Right cardiac atrium (tissue), 5 donors: ENCODE measurements at places on chromosomes 6 and 20. TPM values are rescaled to one million over a fixed set of nuclear protein-coding genes. Genes with fewer than 3 reads are reported as not detected.

VAPB gene
- 30.6 TPM for polyA plus RNA-seq

ABHD12 gene
- 25.3 TPM for polyA plus RNA-seq

C20orf202 gene
- polyA plus RNA-seq, result 0.27 TPM

DNAAF9 gene
- 7.2 TPM for polyA plus RNA-seq

PTPN1 gene
- polyA plus RNA-seq, result 20.8 TPM

HLA-DOA gene
- 1.2 TPM for polyA plus RNA-seq

DNA sequence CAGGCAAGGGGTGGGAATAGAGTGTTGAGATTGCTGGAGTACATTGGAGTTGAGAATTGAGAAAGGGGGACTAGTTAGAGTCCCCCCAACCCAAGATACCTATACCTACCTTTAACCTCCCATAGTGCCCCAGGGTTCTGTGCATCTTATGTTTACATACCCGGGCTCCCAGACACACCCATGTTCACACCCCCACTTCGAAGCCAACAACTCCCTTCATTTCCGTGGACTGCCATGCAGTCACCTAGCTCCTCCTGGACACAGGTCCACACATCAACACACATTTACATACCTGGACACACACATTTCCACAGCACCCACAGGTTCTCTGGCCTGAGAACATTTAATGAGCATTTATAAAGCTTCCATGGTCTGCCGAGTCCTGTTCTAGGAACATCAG lies 5.1 kb downstream of the TMEM63B start:
- DNase-seq, result no peak

DNA sequence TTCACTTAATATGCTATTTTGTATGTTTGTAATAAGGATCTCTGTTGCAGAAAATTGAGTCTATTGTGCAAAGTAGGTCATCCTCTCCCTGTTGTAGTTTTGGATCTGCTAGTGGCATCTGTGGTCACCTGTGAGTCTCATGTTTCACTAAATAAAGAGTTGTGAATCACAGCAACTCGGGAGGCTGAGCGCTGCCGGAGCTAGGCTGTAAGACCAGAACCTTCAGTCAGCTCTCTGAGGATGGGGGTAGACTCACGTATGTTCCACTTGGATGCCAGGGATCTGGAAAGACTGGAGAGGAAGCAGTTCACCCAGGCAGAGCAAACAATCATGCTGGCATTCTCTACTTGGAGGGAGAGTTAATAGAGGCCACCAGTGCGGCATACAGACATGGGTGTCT lies 187.3 kb upstream of the FOXA2 start:
- DNase-seq, result no peak

- no peak for DNase-seq
Observed at GRCh38 chr20:31923388-31924331, 28.2 kb downstream of the PDRG1 start.

DNA sequence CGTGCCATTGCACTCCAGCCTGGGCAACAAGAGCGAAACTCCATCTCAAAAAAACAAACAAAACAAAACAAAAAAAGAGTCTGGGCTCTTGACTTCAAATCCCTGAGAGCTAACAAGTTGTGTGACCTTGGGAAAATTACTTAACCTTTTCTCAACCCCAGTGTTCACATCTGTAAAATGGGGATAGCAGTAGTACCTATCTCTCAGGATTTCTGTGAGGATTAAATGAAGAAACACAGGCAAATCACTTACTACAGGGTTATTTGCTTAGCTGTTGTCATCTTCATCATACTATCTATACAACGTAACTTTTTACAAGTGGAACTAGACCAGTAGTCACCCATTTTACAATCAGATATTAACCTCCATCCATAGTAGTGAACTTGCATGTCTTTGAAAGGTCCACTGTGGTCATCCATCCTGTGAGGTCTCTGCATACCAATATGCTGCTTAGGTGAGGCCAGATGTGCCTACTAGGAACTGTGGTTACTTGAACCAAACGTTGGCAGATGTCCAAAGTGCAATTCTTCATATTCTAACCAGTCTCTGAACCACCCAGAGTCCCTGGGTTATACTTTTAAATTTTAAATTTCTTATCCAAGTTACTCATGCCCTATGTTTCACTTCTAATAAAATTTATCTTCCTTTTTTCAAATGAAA lies 128.9 kb upstream of the BEND3 start:
- no peak for DNase-seq

DNA sequence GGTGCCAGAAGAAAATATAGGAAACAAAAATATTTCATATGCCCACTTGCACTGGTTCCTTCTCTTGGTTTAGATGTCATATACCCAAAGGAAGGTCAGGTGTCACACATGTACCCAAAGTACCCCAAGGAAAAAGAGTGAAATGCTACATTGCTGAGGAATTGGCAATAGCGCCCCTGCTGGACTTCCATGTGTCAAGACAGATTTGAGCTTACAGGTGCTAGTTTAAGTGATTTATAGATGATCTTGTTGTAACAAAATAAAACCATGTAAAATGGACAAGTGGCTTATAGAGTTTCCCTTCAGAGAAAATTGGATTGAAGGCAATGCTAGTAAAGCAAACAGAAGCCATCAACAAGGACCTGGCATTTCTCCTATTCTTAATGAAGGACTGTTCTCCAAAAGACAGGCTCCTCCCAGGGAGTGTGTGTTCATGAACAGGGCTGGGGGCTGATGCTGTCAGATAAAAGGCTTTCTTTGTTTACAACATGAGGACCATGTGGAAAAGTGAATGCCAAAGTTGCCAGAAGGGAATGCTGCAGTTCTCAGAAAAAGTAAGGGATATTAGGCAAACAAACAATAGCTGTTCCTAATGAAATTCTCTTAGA lies 64.3 kb upstream of the PAK5 start:
- DNase-seq, result no peak

GRCh38 chr20:45592574-45593189 lies 13.6 kb upstream of the WFDC8 start:
- no peak for DNase-seq

GRCh38 chr20:58228103-58228483 lies 360 bp downstream of the ANKRD60 start:
- DNase-seq, result no peak

- DNase-seq, result no peak
Observed at GRCh38 chr6:84547341-84547801, 217.0 kb downstream of the TBX18 start.

DNA sequence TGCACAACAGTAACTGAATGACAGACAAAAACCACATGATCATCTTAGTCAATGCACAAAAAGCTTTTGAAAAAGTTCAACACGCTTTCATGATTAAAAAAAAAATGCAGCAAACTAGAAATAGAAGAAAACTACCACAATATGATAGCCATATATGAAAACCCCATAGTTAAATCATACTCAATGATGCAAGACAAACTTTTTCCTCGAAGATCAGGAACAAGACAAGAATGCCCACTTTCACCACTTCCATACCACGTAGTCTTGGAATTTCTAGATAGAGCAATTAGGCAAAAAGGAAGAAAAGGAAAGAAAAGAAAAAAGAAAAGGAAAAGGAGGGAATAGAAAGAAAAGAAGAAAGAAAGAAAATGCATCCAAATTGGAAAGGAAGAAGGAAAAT lies 44.6 kb upstream of the SLC23A2 start:
- DNase-seq, result no peak

DNA sequence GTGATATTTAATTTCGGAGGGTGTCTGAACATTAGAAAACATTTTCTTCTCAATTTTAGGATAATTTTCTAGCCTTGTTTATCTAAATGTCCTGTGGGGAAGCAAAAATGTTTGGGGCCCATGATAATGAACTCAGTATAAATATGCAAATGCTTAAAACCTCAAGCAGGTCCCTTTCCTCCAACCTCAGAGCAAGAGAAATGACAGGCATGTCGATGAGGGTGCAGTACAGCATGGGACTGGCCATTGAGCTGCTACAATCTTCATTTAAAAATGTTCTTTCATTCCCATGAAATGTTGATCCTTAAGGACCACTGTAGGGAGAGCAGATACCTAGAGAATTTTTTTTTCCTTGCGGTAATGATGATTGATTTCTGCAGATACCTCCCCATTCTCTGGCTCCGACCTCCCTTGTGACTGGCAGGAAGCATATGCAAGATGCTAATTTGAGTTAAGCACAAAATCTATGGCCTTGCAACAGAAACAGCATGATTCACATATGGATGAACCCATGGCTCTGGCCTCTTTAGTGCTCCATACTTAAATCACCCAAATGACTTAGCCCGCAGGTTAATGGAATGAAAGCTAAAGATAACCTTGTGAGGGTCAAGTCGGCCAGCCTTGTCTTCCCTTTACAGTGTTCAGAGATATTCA lies 243.3 kb downstream of the SOX4 start:
- DNase-seq, result no peak

DNA sequence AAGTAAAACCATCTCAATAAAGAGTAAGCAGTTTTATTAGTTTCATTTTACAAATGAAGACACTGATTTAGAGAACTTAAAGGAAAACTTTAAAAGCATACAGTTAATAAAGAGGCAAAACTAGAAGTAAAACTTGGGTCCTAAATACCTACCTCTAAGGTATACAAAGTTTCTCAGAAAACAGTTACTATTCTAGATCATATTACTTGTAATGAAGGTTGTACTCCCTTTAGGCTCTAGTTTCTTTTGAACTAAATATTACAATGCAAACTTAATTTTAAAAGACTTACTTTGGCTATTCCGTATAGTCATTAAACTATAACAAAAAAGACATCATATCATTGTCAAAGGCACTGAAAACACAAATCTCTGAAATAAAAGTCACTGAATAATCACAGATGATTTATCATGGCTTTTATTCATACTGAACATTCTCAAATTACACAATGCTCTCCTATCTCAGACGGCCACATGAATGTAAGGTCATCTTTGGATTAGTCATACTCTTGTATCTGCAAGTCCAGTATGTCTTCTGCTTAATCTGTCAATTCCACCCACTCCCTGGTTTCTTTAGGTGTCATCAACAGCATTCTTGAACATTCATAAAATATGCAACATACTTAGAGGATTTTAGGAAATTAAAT lies 361.6 kb upstream of the RUNX2 start:
- no peak for DNase-seq

- DNase-seq, result no peak
Observed at GRCh38 chr6:150527100-150527499, 72.6 kb upstream of the PLEKHG1 start.

DNA sequence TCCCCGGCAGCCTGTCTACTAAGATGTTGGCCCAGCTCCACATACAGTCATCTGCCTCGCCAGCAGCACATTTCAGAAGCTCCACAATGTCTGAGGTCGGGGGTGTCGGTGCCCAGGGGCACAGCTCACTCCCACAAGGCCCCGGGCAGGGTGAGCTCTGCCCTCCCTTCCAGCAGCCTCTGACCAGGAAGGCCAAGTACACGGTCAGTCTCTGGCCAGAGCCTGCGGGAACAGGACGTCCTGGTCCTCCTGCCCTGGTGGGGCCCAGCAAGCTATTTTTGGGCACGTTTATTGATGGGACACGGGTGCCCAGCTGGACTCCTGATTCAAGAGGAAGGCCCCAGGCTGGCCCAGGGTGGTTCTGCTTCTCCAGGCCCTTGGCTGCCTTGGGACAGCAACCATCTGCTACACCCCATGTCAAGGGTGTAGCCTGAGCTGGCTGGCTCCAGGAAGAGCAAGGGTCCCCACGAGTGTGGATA lies 114.9 kb upstream of the PTPN1 start:
- peak; percentile 90 for DNase-seq

GRCh38 chr6:35089935-35090505 lies 51.1 kb downstream of the TCP11 start:
- DNase-seq, result no peak
